ENCODE measurements at places on chromosomes 16 and 17.
A peak's percentile ranks its signal among the peaks of the same experiment; 100 is the strongest.

- no peak for DNase-seq
Measured at GRCh38 chr17:19302791-19303331, 59.7 kb downstream of the B9D1 start.

DNA sequence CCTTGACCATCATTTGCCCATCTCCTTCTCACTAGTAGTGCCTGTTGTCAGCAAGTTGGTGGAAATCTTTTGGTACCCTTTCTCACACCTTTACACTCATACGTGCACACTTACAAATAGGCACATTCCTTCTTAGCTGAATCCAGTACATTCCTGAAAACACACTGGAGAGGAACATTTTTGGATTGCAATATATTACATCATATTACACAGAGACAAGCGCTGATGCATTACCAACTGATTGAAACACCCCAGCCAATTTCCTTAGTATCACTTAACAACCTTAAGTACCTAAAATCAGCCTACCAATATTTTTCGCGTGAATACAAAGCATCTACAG is 64.1 kb downstream of the PLCG2 start:
- DNase-seq, result no peak

DNA sequence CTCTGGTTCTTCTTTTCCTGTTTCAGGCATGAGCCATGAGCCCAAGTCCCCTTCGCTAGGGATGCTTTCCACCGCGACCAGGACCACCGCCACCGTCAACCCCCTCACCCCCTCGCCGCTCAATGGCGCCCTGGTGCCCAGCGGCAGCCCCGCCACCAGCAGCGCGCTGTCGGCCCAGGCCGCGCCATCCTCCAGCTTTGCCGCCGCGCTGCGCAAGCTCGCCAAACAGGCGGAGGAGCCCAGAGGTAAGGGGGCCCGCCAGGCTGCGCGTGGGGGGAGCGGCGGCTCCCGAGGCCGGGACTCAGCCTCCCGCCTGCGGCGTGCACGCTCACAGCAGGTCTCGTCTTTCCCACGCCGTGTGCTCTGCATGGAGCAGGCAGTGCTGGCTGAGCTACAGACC is 20.8 kb downstream of the GSE1 start:
- DNase-seq, result no peak

- no peak for DNase-seq
Measured at GRCh38 chr16:2074071-2074470, 26.3 kb downstream of the TSC2 start.

- DNase-seq, result no peak
Measured at GRCh38 chr17:19443148-19443547, 32.1 kb downstream of the RNF112 start.

DNA sequence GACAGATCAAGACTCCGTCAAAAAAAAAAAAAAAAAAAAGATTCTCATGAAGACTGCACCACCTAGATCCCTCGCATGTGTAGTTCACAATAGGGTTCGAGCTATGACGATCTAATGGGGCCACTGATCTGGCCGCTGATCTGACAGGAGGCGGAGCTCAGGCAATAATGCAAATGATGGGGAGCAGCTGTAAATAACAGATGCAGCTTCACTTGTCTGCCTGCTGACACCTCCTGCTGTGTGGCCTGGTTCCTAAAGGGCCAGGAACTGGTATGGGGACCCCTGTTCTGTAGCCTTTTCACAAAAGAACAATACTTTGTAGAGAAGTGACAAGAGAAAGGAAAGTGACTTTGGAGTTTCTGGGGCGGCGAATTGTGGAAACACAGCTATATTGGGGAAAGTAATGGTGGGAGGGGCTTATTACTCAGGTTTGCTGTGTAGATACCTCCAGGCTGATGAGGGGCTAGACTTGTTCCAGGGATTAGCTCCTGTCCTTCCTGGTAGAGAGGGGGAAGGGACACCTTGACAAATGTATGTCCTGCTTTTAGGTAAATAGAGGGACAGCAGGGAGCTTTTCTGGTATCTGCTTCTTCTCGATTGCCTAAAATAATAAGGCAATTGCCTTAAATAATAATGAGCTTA is 57.1 kb downstream of the HAPSTR1 start:
- no peak for DNase-seq

DNA sequence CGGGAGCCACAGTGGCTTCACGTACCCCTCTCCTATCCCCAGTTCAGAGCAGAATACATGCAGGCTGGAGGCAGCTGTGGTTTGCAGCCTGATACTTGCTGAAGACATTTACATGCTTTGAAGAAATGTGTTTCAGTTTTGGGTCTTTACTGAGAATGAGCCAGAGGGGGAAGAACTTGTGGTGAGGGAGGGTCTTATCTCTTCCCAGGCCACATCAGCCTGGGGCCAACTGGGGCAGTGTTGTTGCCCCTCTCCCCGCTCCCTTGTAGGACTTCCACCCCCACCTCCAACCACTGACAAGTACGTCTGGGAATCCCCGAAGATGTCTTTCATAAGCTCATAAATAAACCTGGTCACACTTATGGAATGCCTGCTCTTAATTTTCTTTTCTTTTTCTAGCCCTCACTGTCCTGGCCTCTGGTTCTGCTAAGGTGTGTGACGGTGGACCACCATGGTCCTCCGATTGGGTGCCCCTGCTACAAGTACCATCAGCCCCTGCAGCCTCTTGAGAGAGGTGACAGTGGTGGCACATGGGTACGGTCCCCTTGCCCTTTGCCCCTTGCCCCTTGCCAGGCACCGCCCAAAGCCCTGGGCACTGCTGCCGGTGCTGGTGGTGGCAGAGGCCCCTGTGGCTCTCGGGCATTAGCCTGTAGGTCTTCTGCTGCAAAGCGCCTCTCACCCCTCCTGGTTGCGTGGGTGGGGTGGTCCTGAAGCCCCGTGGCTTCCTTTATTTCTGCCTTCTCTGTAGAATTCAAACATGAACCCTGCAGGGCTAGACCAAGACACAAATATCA is 144.8 kb upstream of the RPH3AL start:
- DNase-seq, result no peak

GRCh38 chr17:40321961-40322357 is 13.0 kb downstream of the RARA start:
- DNase-seq, result peak; percentile 86

DNA sequence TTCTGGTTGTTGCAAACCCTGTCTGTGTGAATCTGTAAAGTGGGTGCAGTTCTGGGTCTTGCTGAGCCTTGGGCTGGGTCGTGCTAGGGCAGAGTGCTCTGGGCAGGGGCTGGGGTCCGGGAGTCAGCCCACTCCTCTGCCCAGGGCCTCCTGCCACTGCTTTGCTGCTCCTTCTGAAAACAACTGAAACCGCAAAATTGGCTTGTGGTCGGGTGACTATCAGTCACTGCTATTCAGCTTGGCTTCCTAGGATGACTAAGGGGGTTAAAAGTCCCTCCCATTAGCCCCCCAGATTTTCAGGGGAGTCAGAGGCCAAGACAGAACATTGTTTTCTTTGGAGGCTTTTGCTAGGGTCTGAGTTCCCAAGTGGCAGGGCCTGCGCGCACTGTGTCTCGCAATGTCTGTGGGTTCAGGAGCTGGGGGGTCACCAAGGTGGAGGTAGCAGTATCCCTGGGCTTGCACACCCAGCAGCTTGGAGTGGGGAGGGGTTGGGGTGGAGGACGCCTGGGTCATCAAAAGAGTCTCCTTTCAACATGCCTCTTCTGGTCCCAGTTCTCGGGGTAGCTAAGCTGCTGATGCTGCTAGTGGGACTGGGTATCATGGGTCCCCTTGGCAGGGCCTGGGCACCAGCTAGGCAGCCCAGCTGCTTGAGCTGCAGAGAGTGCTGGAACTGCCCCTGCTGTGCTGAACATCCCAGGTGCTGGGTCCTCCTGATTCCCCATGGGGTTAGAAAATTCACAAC is 13.5 kb upstream of the TBX21 start:
- no peak for DNase-seq

DNA sequence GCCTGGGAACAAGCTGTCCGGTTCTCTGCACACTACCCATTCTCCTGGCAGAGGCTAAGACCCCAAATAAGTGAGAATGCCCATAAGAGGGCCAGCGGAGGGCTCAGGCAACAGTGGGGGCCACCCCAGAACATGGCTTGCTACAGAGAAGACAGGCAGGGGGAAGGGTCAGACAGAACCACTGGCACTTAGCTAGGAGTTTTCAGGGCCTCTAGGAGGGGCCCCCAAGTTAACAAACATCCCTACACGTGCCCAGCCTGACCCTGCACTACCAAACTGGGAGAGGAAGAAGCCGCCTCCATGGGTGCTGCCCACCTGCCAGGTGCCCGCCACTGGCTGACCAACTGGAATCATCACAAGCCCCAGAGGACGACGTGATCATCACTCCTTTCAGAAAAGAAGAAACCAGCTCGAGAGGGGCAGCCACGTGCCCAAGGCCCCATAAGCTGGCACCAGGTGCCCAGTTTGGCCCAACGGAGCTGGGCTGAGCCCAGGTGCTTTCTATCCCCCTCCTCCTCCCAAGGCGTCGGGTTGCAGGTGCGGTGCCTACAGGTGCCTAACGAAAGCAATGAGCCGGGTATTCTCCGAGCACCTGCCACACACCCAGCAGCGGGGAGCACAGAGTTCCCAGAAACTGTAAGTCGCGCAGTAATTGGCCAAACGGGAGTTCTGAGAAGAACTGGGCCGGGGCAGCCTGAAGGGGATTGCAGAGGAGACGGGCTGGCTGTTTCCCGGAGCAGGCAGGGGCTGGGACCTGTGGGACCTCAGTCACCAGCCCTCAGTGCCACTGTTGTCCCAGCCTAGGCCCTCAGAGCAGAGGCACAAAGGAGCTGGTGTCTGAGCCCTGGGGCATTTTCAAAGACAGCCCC is 13.2 kb downstream of the RPH3AL start:
- DNase-seq, result no peak

DNA sequence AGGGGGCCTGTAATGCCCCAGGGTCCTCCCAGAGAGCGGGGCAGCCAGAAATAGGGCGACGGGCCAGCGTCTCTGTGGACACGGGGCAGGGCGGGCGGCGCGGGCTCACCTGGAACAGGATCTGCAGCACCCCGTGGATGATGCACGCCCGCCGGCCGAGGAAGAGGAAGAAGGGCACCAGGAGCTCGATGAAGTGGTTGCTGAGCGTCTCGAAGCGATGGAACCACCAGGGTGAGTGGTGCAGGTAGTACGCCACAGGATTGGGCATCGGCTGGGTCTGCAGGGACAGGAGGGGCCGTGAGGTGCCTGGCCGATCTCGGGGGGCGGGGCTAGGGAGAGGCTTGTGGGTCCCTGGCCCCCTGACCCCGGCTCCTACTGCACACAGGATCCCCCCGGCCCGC is 78.9 kb upstream of the GNG13 start:
- DNase-seq, result peak; percentile 20

DNA sequence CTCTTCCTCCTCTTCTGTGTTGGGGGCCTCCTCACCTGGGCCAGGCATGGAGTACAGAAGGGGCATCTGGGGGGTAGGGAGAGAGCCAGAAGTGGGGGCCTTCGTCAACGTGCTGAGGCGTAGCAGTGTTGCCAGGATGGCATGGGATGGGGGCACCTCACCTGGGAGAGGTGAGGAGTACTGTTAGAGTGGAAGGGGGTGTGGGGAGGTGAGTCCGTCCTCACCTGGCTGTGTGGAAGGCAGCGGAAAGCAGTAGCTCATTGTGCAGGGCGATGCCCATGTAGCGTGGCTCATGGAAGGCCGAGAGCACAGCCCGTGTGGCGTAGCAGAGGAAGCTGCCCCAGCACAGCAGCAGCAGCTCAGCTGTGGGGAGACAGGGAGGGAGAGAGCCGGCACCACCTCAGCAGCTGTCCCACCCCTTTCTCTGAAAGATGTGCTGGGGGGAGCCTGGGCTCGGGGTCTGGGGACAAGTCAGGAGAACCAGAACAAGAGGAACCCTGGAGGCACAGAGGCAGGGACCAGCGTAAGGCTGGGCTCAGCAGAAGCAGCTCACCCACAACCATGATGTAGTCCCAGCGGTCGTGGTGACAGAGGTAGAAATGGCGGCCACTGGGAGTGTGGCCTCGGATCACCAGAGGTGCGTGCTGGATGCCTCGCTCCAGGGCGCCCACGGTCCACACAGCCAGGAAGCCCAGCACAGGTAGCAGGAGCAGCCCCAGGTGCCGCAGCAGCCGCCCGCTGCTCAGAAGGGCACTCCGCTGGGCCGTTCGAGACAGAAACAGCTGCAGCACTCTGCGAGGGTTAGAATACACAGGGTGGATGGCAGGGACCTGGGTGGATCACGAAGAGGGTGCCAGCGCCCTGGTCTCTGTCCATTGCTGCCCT is 9.0 kb downstream of the GPR179 start:
- DNase-seq, result no peak
